Amniotic stem cell (primary cell): ENCODE measurements at places on chromosomes 2 and 18.

DNA sequence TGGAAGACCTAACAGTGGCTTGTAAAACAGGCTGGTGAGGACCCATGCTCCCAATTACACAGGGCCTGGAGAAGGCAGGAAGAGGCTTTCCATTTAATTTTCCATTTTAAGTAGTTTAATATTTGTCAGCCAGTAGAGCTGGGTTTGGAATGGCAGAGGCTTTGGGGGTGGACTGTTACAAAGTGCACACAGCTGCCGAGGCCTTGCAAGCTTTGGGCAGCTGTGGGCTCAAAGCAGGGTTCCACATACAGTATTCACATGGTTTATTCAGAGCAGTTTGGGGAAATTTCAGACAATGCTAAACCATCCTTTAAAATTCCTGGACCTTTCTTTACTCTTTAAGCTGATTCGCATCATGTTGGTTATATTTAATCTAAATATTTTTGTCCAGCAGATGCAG lies 132.6 kb downstream of the WDSUB1 start:
- no peak for DNase-seq

- no peak for DNase-seq
These were observed 72.5 kb upstream of the CYP26B1 start for GRCh38 chr2:72220170-72220569.

DNA sequence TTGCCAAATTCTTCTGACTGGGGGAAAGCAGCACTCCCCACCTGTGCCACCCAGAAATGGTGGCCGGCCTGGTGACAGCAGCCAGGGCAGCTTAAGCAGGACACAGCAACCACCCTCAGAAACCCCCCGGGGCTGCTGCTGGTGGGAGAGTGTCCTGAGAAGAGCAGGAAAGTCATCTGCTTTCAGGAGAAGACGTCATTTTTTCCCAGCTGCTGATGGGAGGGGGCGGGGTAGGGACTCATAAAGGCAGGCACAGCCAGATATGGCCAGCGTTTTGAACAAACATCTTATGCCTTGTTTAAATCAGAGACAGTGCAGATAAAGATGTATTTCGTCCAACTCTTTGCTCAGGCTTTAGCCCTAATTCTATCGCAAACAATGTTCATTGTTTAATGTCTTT lies 139.5 kb downstream of the LRRC30 start:
- DNase-seq = no peak

GRCh38 chr2:8567469-8568260 lies 114.2 kb upstream of the ID2 start:
- DNase-seq = no peak

- peak; percentile 11 for DNase-seq
These were observed 122.3 kb downstream of the HAUS1 start for GRCh38 chr18:46226461-46226860.

GRCh38 chr2:163748420-163748819 lies 12.6 kb upstream of the FIGN start:
- no peak for DNase-seq

- DNase-seq = no peak
These were observed 156.5 kb downstream of the PTGR3 start for GRCh38 chr18:75052475-75052874.

DNA sequence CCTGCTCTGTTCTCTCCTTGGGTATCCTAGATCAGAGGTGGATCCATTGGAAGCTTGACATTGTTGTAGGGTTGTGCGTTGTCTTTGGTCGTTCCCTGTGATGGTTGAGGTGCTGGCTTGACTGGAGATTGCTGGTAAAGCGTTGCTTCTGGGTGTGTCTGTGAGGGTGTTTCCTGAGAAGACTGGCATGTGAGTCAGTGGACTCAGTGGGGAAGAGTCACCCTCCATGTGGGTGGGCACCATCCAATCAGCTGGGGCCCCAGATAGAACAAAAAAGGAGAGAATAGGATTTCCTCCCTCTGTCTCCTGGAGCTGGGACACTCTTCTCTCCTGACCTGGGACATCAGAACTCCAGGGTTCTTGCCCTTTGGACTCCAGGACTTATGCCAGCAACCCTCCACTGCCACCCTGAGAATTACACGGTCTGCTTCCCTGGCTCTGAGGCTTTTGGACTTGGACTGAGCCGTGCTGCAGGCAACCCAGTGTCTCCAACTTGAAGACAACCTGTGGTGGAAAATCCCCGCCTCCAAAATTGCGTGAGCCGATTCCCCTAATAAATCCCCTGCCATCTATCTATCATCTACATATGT lies 14.8 kb upstream of the REEP1 start:
- DNase-seq = no peak

DNA sequence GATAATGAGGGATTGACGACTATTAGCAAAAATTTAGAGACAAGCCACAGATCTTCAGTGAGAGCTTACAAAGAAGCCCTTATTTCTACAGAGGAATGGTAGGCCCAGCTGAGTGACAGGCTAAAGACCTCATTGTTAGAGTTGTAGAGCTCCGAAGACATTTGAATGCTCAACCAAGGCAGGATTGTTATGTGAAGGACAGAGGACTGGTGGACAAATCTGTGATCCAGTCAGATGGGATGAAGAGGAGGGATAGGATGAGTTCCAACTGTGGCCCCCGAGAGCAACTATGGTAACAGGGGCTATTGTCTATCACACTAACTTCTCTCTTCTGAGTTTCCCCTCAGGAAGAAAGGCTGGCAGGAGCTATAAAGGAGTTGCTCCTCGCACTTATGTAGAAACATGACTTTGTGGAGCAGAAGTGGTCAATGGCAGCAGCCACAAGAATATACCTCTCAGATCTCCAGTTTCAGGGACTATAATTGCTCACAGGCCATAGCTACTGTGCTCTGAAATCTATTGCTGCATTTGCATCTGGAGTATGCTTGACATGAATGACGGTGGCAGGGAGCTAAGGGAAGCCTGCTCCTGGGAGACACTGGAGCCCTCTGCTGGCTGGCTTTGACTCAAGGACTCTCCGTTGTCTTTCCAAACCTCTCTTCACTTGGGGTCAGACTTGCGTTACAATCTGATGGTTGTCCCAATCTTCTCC lies 50.3 kb upstream of the GREB1L start:
- peak; percentile 57 for DNase-seq

DNA sequence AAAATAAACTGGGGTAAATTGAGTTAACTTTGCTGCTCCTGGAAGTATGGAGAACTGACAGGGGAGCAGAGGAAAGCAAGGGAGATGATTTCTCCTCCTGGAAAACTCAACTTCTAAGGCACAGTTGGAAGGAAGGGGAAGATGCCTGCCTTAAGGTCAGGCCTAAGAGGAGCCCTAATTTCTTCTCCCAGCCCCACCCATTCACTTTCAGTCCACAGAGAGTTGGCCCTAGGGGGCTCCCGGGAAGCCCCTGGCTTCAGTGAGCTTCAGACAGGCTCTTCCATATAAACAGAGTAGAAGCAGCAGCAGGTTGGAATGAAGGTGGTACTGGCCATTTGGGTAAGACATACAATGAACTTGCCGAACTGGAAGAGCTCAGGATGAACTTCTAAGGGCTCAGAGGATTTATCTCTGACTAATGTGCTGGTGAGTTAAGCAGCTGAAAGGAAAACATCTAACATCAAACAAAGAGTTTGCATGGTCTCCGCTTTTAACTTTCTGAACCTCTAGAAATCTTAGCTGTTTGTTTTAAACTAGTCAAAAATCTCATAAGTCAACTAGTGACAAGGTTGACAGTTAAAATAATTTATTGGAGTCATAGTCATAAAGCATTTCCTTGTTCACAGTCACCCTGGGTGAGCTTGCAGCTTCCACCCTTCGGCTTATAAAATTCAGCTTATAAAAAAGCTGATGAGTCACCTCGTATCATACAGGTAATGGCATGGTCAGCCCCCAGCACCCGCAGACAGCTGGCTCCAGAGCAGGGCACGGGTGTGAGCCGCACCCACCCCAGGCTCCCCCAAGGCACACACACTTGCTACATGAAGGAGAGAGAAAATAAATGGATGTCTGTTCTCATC lies 9.8 kb downstream of the MALL start:
- DNase-seq = no peak

DNA sequence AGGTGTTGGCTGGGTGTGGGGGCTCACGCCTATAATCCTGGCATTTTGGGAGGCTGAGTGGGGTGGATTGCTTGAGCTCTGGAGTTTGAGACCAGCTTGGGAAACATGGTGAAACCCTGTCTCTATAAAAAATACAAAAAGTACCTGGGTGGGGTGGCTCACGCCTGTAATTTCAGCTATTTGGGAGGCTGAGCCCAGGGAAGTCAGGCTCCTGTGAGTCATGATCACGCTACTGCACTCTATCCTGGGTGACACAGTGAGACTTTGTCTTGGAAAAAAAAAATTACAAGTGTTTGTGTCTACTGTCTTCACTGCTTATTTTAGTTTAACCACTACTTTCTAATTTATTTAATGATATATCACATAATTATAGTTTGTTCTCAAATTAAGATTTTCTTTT lies 62.7 kb upstream of the DOCK10 start:
- no peak for DNase-seq

GRCh38 chr2:237636578-237636977 lies 9.2 kb downstream of the LRRFIP1 start:
- DNase-seq = no peak

DNA sequence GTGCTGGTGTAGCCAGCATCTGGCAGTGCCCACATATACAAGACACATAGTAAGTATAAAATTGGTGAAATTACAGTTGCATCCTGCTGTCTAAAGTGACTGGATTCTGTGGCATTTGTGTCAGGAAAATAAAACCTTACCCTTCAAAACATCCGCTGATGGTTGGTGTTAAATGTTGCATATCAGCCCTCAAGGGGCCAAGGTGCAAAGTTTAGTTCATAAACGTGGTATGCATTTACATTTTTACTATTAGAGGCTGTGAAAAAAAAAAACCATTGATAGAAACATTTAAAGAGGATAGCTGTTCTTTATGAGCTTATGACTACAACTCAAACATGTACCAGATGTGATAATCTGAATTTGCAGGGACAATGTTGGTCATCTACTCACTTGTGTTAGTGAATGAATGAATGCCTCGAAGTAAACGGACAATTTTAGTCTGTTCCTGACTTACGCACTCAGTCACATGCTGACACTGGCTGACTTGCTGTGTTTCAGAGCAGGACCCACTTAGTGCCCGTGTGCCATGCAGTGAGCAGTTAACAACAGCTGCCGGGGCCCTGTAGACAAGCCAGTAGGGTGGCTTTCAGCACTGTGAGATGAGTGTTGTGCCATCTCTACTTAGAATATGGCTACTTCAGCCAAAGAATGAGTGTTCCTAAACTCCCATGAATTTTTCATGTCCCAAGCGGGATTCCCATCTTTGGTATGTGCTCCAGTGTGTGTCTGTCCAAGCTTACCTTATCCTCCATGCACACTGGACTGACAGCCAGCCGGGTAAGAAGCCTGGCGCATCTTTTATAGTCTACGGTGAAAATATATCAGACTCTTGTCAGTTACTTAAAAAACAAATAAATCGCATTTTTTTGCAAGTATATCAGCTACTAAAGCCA lies 5.3 kb downstream of the ALKAL2 start:
- DNase-seq = no peak

DNA sequence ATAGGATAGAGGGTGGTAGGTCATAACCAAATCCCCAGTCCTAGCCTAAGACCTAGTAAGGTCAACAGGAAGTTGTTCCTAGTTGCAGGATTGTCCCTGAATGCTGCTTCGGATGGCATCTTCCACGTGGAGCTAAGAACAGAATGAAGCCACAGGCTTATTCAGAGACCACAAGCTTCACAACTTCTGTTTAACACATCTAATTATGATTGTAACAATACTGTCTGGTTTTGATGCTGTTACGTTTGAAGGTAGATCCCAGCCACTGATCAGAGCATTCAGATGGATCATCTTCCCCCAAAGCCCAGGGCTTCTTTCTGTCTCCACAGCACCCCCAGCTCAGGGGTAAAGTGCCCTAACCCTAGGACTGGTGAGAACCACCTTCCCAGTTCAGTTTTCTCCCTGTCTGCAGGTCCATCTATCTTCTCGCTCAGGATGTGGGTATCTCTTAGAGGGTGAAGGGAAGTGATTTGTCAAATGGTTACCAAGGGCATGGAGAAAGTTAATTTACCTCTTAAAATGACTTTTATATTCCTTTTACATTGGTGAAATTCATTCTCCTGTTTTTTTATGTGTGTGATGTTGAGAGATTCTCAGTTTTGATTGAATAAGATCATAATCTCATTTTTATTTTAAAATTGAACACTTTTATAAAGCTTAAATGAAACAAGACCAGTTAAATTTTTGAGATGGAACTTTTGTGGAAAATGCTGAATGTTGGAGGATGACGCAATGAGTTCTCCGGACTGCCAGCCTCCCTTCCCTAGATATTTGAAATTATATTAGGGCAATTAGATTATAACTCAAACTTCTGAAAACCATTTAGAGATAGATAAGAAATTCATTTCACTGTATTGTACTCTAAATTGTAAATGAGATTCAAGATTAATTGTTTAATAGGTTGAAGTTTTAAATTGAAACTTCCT lies 66.5 kb downstream of the RHBDD1 start:
- DNase-seq = no peak

- no peak for DNase-seq
These were observed 146.1 kb downstream of the PRPF40A start for GRCh38 chr2:152571048-152571766.

- DNase-seq = no peak
These were observed 111.7 kb upstream of the SETBP1 start for GRCh38 chr18:44568986-44569385.

- DNase-seq = no peak
These were observed 58.3 kb downstream of the MTCL1 start for GRCh38 chr18:8763611-8764010.

DNA sequence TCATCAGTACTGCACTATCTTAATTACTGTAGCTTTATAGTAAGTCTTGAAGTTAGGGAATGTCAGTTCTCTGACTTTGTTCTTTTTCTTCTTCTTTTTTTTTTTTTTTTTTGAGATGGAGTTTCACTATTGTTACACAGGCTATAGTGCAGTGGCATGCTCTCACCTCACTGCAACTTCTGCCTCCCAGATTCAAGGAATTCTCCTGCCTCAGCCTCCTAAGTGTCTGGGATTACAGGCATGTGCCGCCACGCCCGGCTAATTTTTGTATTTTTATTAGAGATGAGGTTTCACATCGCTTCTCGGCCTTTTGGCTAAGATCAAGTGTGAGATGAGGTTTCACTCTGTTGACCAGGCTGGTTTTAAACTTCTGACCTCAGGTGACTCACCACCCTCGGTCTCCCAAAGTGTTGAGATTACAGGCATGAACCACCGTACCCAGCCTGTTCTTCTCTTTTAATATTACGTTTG lies 41.9 kb upstream of the TANC1 start:
- peak; percentile 31 for DNase-seq

- no peak for DNase-seq
These were observed 99.6 kb downstream of the ZAP70 start for GRCh38 chr2:97812931-97813330.

DNA sequence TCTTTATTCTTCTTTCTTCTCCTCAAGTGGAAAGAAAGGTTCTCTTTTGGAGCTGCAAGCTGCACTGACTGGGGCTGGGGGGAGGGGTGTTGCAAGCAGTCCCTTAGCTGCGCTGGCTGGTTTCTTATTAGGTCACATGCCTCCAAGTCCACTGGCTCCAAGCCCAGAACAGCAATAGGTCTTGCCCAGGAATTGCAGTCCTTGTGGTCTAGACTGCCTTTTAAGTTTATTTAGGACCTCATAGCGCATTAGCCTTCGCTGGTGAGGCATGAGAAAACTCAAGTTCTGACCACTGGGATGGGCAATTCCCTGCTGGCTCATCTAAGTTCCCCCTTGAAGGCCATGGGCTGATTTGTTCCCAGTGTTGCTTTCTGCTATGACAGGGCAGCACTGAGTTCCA lies 138.6 kb upstream of the SCN7A start:
- no peak for DNase-seq
